ENCODE measurements at places on chromosomes 7 and 10. TPM values are rescaled to one million over a fixed set of nuclear protein-coding genes. Genes with fewer than 3 reads are reported as not detected.

- no peak for DNase-seq
Measured at GRCh38 chr10:49241385-49241784, 53.2 kb upstream of the TMEM273 start.

DNA sequence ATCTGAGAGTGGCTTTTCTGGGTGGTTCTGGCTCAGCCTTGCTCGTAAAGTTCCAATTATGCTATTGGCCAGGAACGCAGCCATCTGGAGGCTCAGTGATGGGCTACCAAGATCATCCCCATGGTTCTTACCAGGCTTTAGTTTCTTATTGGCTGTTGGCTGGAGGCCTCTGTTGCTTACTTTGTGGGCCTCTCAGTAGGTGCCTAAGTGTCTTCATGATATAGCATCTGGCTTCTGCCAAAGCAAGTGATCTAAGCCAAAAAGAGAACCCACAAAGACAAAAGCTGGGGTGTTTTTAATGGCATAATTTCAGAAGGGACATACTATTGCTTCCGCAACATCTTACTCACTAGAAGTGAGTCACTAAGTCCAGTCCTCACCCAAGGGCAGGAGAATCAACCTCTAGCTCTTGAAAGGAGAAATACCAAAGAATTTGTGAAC, 132.0 kb upstream of the MDFIC start:
- DNase-seq = no peak

Gene ATAD1
- total RNA-seq = 54.9 TPM

Gene NKX6-2
- total RNA-seq = not detected

Gene ACSM6
- not detected for total RNA-seq

- DNase-seq = no peak
Measured at GRCh38 chr10:22810643-22811465, 96.5 kb upstream of the PIP4K2A start.

Gene IFIT2
- total RNA-seq = 3.3 TPM

Gene KCNH2
- total RNA-seq = 0.19 TPM

Gene ADAM8
- 2.3 TPM for total RNA-seq

Gene ADAMTS14
- 8.7 TPM for total RNA-seq

DNA sequence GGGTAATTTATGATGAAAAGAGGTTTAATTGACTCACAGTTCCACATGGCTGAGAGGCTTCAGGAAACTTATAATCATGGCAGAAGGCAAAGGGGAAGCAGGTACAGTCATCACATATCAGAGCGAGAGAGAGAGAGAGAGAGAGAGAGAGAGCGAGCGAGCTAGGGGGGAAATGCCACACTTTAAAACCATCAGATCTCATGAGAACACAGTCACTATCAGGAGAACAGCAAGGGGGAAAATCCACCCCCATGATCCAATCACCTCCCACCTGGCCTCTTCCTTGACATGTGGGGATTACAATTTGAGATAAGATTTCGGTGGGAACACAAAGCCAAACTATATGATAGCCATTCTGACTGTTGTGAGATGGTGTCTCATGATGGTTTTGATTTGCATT, 576.3 kb downstream of the GFRA1 start:
- no peak for DNase-seq

DNA sequence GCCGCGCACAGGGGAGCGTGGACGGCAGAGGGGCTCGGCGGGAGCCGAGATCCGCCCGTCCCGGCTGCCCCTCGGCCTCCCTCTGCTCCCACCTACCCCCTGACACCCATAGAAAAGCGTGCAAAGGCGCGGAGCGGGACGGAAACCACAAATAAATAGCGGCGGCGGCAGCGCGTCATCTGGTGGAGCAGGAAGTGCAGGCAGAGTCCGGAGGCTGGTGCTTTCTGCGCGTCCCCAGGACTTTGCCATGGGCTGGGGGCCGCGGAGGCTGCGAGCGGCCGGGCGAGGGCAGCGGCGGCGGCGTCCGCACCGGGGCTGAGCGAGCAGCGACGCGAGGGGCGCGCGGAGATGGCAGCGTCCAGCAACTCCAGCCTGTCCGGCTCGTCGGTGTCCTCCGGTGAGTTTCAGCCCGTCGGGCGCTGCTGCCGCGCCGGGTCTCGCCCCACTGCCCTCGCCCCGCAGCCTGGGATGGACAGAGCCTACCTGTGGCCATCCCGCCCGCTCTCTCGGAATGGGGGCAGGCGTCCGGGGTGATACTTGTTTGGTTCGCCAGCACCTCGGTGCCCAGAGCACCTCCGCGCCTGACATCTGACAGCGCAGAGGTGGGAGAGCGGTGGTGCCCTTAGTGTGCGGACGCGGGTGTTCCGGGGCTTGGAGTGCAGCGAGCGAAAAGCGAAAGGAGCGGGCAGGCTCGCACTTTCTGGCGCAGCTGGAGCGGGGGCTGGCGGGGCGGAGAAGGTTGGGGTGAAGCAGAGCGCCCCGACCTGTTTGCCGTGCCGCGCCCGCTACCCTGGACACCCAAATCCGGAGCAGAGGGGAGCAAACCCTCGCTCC, at the start of gene CHN2:
TSS of gene CHN2 (plus strand) at position 182 of the 834 bp plus-strand sequence.
- DNase-seq = no peak

GRCh38 chr10:43076311-43076875, 476 bp upstream of the RET start:
- no peak for DNase-seq

Gene SAMD9L
- total RNA-seq = 6.9 TPM

Gene SRI
- total RNA-seq = 99.9 TPM

- no peak for DNase-seq
Measured at GRCh38 chr10:4003348-4003973, 218.5 kb upstream of the KLF6 start.

- no peak for DNase-seq
Measured at GRCh38 chr10:72276013-72276387, 2.3 kb downstream of the DDIT4 start.

DNA sequence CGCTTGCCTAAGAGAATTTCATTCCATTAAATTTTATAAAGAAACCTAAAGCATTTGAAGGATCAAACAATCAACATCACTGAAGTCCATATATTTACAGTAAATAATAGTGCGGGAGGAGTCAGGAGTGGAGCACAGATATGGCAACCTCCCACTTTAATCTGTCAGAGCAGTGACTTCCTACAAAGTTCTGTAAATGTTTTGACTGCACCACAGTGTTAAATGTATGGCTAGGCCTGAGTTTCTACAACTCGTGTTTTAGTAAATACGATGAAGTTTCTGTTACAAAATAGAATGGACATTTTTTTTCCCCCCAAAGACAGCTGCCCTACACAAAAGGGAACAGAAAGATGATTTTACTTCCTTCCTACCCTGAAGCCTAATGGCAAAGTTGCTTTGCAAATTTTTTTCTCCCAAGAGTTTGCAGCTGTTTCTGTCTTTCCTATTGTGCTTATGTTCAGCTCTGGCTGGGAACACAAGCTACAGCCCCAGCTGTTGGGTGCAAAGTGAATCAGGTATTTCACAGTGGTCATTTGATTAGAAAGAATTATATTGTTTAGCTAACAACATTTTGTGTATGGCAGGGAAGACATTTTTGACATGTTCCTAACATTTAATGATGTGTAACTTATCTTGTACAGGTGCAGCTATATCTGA, 62.1 kb downstream of the MET start:
- no peak for DNase-seq

GRCh38 chr7:30178748-30179436, 44.1 kb downstream of the MTURN start:
- DNase-seq = no peak

DNA sequence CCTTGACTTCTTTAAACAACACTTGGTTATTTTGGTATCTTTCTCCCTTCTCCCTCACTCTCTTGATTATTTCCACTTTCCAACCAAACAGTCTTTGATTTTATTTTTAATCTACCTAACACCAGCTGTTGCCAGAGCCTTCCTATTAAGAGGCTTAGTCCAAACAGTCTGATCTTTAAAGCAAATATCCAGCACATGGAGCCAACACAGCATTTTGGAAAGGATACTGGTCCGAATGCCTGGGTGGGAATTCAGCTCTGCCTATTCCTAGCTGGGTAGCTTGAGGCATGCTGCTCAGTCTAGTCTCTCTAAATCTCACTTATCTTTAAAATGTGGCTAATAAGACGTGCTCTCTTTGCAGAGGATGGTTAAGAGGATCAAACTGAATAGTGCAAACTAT, 129.3 kb downstream of the NRCAM start:
- no peak for DNase-seq

Gene AGR2
- total RNA-seq = not detected

Data from chondrocyte (in vitro differentiated cells).